ENCODE measurements at places on chromosomes 5 and 9.

- DNase-seq: no peak
Measured at GRCh38 chr9:17219261-17219660, 84.4 kb downstream of the CNTLN start.

GRCh38 chr9:133129001-133129795, 8.2 kb upstream of the RALGDS start:
- no peak for DNase-seq

GRCh38 chr5:120919017-120919416, 454.9 kb downstream of the PRR16 start:
- DNase-seq: no peak

DNA sequence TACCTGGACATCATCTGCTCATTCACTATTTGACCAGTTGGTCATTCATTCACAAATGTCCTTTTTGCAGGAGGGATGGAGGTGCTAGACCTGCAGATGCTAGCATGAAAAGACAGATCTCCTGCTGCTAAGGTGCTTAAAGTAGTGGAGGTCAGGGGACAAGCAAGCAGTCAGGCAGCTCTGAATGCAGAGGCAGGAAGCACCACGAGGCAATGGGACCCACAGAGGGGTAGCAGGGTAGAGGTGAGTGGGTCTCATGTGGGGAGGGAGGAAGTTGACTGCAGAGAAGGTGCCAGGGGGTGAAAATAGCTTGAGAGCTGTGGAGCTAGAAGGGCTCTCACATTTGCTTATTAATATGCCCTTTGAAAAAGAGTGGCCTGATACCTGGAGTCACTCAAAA, 25.2 kb downstream of the FXN start:
- DNase-seq: no peak

- no peak for DNase-seq
Measured at GRCh38 chr9:122374885-122375420, 4.1 kb downstream of the PTGS1 start.

- no peak for DNase-seq
Measured at GRCh38 chr5:35811108-35811741, 45.5 kb upstream of the IL7R start.

DNA sequence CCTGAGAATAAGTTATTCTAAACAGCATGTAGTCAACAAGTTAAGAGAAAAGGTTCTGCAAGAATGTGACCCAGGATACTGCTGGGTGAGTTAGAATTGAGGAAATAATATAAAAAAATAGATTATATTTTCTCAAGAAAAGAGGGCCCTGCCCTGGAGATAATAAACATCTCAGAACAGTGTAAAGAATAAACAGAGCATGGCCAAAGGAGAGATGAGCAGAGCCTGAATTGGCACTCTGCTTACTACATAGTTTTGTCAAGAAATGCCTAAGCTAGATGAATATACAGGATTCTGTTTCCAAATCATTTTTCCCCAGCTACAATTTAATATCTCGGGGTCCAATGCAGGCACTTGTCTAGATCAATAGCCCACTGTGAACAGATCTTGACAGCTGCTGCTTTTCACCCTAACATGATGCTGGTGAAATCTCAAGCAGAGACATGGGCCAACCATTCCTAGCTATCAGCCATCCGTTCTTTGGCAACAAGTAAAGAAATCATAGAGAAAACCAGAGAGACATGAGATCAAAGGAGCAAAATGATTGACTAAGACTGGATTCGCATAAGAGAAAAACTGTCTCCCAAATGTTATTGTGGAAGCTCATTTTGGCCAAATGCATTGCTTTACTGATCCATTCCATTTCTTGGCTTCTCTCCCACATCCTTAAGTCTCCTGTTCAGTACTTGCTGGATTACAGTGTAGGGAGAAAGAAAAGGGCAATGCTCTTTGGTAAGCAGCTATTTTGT, 173.2 kb downstream of the PRELID2 start:
- no peak for DNase-seq

DNA sequence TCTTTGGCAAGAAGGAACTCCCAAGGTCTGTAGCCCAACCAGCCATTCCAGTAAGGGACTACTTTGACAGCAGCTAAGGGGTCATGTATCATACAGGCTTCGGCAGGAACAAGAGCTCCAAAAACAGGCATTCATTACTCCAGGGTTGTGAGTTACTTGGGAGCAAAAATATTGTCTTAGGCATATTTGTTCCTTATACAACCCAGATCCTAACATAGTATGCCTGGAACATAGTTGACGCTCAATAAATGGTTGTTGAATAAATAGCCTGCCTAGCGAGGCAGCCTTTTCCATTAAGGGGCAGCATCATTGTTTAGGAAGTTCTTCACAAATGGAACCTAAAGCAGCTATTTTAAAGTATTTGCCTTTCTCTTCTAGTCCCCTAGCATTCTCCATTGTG, 35.8 kb upstream of the FER start:
- no peak for DNase-seq

DNA sequence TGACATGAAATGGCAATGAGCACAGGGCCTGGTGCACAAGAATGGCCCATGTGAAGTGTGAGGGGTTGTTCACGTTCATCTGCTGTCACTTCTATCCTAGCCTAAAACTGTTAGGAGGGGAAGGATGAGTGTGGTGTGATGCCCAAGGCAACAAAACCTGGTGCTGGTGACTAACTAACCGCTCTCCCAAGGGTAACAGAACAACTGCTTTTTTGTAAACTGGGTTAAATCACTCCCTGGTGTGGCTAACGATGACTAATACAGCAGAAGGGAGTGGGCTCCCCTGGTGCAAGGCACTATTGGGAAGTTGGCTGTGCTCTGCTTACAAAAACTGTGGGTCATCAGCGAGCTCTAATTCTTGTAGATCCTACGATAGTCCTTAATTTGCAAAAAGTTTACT, 103.2 kb upstream of the VCAN start:
- DNase-seq: no peak

DNA sequence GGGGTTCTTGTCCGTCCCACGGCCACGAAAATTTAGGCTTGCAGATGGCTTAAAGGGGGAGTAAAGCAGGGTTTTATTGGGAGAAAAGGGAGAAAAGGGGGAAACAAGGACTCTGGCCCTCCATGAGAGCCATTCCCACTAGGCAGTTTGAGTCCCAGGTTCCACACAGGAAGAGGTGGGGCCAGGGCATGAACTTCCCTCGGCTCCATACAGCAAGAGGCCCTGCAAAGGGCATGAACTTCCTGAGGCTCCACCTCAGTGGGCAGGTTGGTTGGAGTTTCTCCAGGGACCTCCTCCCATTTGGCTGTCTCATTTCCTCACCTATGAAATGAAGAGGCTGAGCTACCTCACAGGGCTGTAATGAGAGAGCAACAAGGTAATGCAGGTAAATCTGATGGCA, 229.7 kb downstream of the MAT2B start:
- DNase-seq: no peak

- no peak for DNase-seq
Measured at GRCh38 chr5:112787261-112787660, 49.6 kb downstream of the APC start.

- no peak for DNase-seq
Measured at GRCh38 chr5:6115852-6116251, 262.5 kb downstream of the MED10 start.

DNA sequence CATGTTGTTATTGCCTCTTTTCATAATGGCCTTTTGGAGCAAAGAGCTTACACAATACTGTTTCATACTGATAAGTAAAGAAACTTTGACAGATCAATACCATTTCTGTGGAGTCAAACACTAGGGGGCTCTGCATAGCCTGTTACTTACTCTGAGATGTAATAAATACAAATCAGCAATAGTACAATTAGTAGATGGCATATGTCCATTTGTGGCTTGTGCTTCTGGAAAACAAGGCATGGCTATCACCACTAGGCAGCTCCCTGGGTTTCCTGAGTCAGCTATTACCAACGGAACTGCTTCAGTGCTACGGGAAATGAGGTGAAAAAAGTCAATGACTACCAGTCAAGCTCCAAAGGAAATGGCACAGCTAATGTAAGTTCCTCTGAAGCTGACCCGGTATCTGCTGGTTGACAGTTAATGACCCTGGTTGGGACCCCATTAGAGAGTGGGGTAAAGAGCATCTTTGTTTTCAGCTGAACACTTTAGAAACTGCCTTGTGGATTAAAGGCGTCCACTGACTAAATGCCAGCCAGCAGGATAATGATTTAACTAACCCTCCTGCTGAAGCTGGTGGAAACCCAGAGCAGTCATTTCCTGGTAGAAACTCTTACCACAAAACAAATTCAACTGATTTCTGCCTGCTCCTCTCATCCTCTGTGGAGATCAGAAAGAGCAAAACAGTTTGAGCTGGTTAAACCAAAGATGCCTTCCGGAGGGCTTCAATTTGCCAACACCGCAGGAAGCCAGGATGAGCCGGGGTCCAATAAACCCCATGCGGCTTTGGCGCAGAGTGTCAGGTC, 69.0 kb upstream of the FAM169A start:
- no peak for DNase-seq

DNA sequence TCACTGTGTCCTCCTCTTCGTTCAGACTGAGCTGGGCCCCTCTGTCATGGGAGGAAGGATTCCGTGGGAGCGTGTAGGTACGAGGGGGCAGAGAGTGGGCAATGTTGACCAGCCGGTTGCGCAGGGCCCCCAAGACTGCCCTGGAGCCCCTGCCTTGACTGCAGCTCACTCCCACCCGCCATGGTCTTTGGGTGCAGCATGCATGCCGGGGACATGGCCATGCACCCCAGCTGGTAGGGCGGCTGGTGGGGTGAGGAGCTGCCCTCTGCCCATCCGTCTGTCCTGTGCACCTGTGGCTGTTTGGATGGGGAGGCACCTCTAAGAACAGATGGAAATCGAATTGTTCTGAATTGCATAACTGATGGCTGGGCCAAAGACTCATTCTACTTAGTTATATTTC, 42.6 kb upstream of the NPR3 start:
- DNase-seq: no peak

GRCh38 chr5:157106630-157107461, 2.0 kb downstream of the HAVCR2 start:
- no peak for DNase-seq

DNA sequence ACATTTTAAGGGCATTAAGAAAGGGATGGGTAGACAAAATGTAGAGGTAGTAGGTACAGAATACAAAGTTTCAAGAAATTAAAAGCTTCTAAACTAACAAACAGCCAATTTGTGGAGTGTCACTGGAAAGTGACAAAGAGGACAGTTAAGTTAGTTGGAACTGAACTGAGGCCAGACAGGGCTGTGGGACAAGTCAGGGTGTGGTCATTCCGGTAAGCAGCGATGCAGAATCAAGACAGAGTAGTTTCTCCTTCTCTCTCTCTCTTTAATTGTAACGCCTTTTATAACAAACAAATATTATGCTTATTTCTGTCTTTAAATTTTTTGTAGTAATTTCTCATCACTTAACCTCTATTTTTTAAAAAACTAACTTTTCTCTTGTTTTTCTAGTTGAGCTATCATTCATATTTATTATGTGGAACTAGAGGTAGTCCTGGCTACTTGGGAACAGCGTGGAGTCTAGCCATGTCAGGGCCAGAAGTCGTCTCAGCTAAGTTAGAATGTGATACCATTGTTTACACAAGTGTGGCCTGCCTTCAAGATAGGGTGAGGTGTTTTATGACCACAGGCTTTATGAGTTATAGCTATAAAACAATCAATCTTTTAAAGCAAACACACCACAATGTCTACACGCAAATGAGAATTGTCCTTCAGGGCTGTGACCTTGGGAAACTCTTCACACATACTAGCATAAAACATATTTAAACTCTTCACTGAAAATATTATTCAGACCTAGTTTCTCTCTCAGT, 115.3 kb upstream of the CDKN2B start:
- no peak for DNase-seq

DNA sequence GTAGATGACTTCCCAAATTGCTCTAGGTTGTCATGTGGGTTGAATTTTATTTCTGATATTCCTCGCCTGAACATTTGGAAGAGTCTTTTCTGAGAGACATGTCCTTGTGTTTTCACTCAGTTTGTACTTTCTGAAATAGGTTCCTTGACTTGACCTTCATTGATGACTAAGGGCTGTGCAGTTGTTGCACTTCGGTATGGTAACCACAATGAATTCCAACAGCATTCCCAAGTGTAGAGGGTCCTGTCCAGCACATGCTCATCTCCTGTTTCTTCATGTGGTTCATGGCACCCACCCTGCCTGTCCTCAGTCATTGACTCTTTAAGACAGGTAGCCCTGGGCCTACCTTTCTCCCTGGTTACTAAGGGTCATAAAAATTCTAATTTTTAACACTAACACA, 527.8 kb downstream of the MTRR start:
- DNase-seq: no peak

DNA sequence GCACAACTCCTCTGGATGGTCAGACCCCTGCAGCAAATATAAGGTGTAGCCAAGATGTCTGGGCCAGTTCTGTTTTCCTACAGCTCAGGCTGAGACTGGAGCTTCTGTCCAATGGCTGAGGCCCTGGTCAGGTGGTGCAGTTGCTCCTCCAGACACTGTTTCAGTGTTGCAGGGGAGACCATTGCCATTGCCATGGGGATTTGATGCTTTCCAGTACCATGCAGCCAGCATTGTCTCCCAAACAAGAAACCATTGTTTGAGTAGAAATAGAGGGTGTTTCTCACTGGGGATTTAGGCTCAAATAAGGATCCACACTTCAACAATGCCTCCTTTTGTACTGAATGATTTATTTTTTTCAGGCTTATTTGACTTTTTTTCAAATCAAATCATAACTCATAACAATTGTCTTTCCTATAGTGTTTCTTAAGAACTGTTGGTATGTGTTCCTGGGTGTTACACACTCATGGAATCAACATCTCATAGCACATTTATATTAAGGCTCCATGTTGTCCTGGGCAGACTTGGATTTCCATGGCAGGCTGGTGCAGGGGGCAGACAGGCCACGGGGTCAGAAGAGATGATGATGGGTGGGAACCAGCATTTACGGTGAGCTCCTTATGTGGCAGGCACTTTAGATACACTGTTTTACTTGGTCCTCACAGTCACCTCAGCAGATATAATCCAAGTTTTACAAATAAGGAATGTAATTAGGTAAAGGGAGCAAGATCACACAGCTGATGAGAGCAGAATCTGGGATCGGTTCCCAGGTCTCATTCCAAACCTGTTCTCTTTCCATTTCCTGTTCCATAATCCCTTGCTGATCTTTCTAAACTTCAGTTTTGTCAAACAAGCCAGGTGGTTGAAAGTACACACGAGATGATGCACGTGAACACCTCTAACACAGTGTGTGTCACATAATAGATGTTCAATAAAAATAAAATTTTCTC, 95.9 kb upstream of the GNAQ start:
- DNase-seq: no peak

DNA sequence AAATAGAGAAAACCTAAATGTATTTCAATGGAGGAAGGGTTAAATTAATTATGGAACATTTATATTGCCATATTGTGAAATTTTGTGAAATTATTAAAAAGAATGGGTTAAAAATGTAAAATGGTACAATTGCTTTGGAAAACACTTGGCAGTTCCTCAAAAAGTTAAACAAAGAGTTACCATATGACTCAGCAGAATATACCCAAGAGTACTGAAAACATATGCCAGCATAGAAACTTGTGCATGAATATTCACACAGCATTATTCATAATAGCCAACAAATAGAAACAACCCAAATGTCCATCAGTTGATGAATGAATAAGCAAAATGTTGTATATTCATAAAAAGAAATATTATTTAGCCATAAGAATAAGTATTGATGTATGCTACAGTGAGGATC, 181.0 kb upstream of the MAST4 start:
- no peak for DNase-seq

Data from stimulated activated CD8-positive, alpha-beta memory T cell treated with anti-CD3 and anti-CD28 coated beads, Interleukin-12 subunit alpha, Interleukin-12 subunit beta, amount 100 ng/mL, for 1 hour (primary cell).